ENCODE measurements at places on chromosomes 12 and 14. TPM values are rescaled to one million over a fixed set of nuclear protein-coding genes. Genes with fewer than 3 reads are reported as not detected.

GRCh38 chr12:131827961-131828534 lies at the start of gene MMP17:
Gene MMP17, plus strand, starts transcription at chr12:131828393. Its CDS starts 102 bp downstream, at chr12:131828495.
- H3K36me3 ChIP-seq, result no peaks in the 10 kb centered on the region
- peak within 1 kb of the TSS; percentile 73 for H3K4me3 ChIP-seq
- DNase-seq, result peak; percentile 92
- H3K4me1 ChIP-seq, result no peaks in the 10 kb centered on the region

- no peaks in the 10 kb centered on the region for H3K27me3 ChIP-seq
- H3K27ac ChIP-seq, result no peak overlapping the region
- no peak for DNase-seq
Observed at GRCh38 chr14:71702786-71703185, 229.4 kb upstream of the RGS6 start.

DNA sequence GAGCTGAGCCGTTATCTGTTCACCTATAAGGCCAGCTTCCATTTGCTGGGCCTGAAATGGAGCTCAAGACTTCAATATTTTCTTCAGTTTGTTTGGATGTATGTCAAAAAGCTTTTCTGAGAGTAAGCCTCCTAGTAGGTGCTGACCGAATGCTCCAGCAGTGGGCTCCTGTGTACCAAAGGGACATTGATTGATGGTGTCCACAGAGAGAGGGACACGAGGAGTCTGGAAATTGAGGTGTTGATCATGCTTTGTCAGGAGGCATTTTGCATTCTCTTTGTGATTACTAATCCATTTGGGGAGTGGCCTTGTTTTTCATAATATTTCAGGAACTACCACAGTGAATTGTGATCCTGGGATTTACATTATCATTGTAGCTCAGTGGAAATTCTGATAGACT lies 107.7 kb upstream of the SLC38A2 start:
- no peaks in the 10 kb centered on the region for H3K27me3 ChIP-seq
- DNase-seq, result no peak
- H3K27ac ChIP-seq, result no peak overlapping the region
- H3K4me3 ChIP-seq, result no peak overlapping the region
- H3K36me3 ChIP-seq, result no peaks in the 10 kb centered on the region

GRCh38 chr12:123284669-123285068 lies 13.0 kb upstream of the CDK2AP1 start:
- H3K27me3 ChIP-seq, result no peaks in the 10 kb centered on the region
- no peak overlapping the region for H3K27ac ChIP-seq
- H3K4me3 ChIP-seq, result no peak overlapping the region
- peaks cover 13% of the 10 kb centered on the region for H3K36me3 ChIP-seq
- H3K4me1 ChIP-seq, result no peaks in the 10 kb centered on the region
- DNase-seq, result no peak

- H3K4me3 ChIP-seq, result no peak overlapping the region
- no peaks in the 10 kb centered on the region for H3K4me1 ChIP-seq
- H3K27ac ChIP-seq, result no peak overlapping the region
- DNase-seq, result no peak
- H3K27me3 ChIP-seq, result peaks cover 11% of the 10 kb centered on the region
Observed at GRCh38 chr14:100654025-100654813, 67.0 kb upstream of the BEGAIN start.

DNA sequence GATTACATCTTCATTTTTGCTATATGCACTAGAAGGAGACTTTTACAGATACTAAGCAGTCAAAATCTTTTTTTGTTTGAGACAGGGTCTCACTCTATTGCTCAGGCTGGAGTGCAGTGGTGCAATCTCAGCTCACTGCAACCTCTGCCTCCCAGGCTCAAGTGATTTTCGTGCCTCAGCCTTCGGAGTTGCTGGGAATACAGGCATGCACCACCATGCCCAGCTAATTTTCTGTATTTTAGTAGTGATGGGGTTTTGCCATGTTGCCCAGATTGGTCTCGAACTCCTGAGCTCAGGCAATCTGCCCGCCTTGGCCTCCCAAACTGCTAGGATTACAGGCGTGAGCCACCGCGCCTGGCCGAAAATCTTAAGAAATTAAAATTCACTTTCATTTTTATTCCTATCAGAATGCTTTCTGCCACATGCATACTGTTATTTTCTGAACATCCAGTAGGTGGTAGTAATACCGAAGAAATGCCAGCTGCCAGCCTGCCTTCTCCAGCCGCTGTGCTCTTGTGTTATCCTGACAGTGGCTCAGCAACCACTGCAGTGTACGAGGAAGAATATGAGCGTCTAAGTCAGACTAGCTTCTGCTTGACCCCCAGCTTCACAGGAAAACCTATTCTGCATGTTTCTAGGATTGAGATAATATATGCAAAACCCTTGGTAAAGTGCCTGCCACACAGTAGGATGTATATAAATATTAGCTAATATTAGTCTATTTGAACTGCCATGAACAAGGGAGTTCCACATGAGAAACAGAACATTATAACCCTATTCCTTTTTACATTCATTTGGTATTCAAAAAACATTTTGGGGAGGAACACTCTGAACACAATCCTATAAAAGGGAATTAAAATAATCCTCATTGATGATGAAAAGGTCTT lies 54.2 kb downstream of the RPAP3 start:
- peaks cover 8% of the 10 kb centered on the region for H3K4me1 ChIP-seq
- no peaks in the 10 kb centered on the region for H3K27me3 ChIP-seq
- peaks cover 7% of the 10 kb centered on the region for H3K36me3 ChIP-seq

GRCh38 chr12:124629117-124629516 lies 61.7 kb upstream of the NCOR2 start:
- H3K27ac ChIP-seq, result no peak overlapping the region
- peaks cover 2% of the 10 kb centered on the region for H3K4me1 ChIP-seq
- no peak overlapping the region for H3K4me3 ChIP-seq
- no peak for DNase-seq

DNA sequence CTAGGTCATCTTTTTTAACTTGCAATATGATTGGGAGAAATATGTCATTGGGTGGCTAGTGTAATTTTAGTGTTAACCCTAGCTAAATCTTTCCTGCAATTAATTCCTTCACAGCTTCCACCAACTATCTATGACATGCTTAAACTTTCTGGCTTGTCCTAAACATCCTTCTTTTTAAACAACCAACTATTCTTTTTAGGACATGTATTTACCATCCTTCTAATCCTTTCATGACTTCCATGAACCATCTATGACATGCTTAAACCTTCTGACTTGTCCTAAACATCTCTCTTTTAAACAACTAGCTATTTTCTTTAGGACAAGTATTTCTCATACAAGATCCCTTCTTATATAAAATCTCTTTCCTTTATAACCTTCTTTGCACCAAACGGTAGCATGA lies 179.6 kb upstream of the PDZRN4 start:
- no peak overlapping the region for H3K4me3 ChIP-seq
- DNase-seq, result no peak
- H3K27ac ChIP-seq, result no peak overlapping the region
- no peaks in the 10 kb centered on the region for H3K4me1 ChIP-seq
- H3K36me3 ChIP-seq, result no peaks in the 10 kb centered on the region

DNA sequence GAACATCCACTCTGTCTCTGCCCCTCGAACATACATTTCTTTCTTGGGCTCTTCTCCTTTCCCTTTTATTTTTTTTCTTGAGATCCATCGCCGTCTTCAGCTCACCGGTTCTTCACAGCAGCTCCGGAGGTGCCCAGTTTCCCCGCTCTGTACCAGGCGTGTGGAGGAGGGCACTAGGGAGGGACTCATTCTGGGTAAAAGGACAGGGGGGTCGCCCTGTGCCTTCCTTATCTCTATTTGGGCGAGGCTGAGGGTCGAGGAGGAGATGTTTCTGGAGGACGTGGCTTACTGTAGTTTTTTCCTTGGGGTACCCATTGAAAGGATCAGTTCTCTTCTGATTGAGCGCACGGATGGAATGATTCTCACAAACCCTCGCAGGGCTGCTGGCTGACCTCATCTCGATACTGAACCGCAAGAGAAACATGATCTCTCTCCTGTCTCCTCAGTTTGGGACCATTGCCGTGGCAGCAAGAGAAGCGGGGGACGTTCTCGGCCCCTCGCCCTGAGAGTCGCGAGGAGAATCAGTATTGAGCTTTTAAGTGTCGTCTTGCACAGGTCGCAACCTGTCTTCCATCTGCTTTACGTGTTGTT lies 386 bp downstream of the LIN52 start:
- H3K4me1 ChIP-seq, result peaks cover 4% of the 10 kb centered on the region
- H3K27me3 ChIP-seq, result no peaks in the 10 kb centered on the region
- H3K27ac ChIP-seq, result peak overlapping the region; percentile 67

DNA sequence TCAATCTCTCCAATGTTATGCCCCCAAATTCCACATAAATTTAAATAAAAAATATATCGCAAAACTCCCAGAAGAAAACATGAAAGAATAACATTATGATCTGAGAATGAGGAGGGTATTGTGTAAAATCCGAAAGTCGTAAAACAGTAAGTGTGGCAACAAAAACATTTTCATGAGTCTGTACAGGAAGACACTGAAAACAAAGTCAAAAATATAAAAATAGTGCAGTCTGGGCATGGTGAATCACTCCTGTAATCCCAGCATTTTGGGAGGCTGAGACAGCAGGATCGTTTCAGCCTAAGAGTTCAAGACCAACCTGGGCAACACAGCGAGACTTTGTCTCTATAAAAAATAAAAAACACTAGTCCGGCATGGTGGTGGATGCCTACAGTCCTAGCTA lies 57.1 kb downstream of the SPTLC2 start:
- no peaks in the 10 kb centered on the region for H3K4me1 ChIP-seq
- H3K27me3 ChIP-seq, result no peaks in the 10 kb centered on the region
- H3K4me3 ChIP-seq, result no peak overlapping the region
- DNase-seq, result no peak

- no peaks in the 10 kb centered on the region for H3K4me1 ChIP-seq
- peak overlapping the region; percentile 29 for H3K27ac ChIP-seq
- no peaks in the 10 kb centered on the region for H3K36me3 ChIP-seq
- H3K4me3 ChIP-seq, result no peak overlapping the region
- DNase-seq, result no peak
Observed at GRCh38 chr12:131420867-131421447, 289.9 kb upstream of the SFSWAP start.

DNA sequence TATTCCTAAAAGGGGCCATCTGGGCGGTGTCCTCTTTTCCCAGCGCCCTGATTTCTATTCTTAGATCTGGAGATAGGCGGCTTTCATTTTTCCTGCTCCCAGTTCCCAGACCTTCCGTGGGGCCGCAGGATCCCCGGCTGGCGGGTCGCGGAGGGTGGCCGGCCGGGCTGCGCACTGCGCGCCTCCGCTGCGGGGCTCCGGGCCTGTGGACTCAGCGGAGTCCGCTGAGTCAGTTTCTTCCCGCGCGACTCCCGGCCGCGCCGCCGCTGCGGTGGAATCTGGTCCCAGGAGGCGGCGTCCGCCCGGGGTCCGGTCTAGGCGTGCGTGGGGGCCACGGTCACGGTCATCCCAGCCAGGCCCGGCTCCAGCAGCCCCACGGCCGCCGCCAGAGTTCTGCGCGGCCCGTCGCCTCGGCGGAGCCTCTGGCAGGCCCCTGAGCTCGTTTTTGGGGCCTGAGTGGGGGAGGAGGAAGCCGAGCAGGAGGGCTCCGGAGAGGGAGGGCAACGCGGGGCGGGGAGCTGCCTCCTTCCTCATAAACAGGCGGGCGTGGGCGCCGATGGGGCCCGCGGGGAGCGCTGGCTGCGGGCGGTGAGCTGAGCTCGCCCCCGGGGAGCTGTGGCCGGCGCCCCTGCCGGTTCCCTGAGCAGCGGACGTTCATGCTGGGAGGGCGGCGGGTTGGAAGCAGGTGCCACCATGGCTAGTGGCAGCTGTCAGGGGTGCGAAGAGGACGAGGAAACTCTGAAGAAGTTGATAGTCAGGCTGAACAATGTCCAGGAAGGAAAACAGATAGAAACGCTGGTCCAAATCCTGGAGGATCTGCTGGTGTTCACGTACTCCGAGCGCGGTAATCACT lies at the start of gene LRRK2:
LRRK2 (plus strand) TSS at position 559 of the 853 bp plus-strand sequence; CDS start at position 694, 135 bp downstream.
- peaks cover 32% of the 10 kb centered on the region for H3K27me3 ChIP-seq
- no peaks in the 10 kb centered on the region for H3K36me3 ChIP-seq
- H3K4me1 ChIP-seq, result no peaks in the 10 kb centered on the region

DNA sequence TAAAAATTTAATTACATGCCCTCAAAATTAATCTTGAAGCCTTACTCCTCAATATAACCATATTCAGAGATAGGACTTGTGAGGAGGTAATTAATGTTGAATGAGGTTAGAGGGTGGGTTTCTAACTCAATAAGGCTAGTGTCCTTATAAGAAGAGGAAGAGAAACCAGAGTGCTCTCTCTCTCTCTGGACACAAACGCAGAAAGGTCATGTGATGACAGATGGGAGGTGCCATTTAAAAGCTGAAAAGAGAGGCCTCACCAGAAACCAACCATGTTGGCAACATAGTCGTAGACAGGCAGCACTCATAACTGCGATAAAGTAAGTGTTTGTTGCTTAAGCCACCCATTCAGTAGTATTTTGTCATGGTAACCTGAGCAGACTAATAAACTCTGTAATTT lies 378.5 kb upstream of the LMO3 start:
- no peaks in the 10 kb centered on the region for H3K27me3 ChIP-seq
- no peaks in the 10 kb centered on the region for H3K4me1 ChIP-seq
- no peak overlapping the region for H3K27ac ChIP-seq
- H3K4me3 ChIP-seq, result no peak overlapping the region

DNA sequence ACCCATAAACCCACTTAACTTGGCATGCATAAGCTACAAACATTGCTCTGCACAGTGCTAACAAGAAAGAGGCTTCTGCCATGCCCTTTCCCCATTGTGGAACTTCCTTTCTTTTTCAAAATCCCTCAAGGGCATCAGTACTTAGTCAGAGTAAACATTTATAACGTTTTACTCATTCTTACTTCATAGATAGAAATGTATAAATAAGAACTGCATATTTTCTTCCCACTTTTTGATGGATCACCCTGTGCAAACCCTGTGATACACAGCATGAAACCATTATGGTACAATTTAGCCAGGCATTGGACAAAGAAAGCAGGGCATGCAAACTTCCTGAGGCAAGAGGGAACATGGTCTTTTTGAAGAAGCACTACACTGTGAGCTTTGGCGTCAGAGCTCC lies 113.8 kb upstream of the FOXG1 start:
- H3K27ac ChIP-seq, result peak overlapping the region; percentile 12
- H3K4me1 ChIP-seq, result no peaks in the 10 kb centered on the region
- DNase-seq, result no peak
- H3K27me3 ChIP-seq, result no peaks in the 10 kb centered on the region
- H3K36me3 ChIP-seq, result no peaks in the 10 kb centered on the region
- no peak overlapping the region for H3K4me3 ChIP-seq

- H3K4me3 ChIP-seq, result no peak overlapping the region
- peak; percentile 76 for DNase-seq
- H3K4me1 ChIP-seq, result no peaks in the 10 kb centered on the region
- no peaks in the 10 kb centered on the region for H3K36me3 ChIP-seq
- peaks cover 14% of the 10 kb centered on the region for H3K27me3 ChIP-seq
Observed at GRCh38 chr12:52566847-52567291, 6.8 kb downstream of the KRT74 start.

The PAH gene
- 1.1 TPM for total RNA-seq

The GYS2 gene
- total RNA-seq, result not detected

The GPR84 gene
- not detected for total RNA-seq

The LPAR5 gene
- total RNA-seq, result 0.59 TPM

The RFX4 gene
- total RNA-seq, result not detected

The DDX23 gene
- total RNA-seq, result 98.5 TPM

Data from endodermal cell (in vitro differentiated cells).